AG09309 (cell line): ENCODE measurements at places on chromosomes 4 and X.
A peak's percentile ranks its signal among the peaks of the same experiment; 100 is the strongest.

DNA sequence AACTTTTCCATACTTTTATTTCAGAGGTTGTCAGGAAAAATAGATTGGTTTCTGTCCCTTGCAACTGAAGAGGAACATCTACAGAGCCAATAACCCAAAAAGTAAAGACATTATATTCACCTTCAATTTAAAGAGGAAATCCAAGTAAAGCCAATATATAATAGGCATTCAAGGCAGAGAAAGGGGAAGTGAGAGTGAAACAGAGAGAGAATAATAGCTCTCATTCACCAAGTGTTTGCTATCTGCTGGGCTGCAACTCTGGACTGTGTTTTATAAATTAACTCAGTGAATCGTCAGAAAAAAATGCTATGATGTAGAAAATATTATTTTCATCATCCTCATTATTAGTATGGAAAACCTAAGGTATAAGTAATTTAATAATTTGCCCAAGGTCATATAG, 448.5 kb downstream of the TRAM1L1 start:
- no peak for DNase-seq

GRCh38 chrX:7067256-7067655, 80.3 kb upstream of the STS start:
- no peak for DNase-seq

GRCh38 chr4:144410230-144410783, 235.6 kb upstream of the HHIP start:
- no peak for DNase-seq

- no peak for DNase-seq
These were observed 1049.2 kb upstream of the INTU start for GRCh38 chr4:126583509-126583908.

- no peak for DNase-seq
These were observed 65.2 kb downstream of the PRDM5 start for GRCh38 chr4:120857312-120857711.

- DNase-seq: no peak
These were observed 84.8 kb downstream of the COL4A6 start for GRCh38 chrX:108353452-108353851.

DNA sequence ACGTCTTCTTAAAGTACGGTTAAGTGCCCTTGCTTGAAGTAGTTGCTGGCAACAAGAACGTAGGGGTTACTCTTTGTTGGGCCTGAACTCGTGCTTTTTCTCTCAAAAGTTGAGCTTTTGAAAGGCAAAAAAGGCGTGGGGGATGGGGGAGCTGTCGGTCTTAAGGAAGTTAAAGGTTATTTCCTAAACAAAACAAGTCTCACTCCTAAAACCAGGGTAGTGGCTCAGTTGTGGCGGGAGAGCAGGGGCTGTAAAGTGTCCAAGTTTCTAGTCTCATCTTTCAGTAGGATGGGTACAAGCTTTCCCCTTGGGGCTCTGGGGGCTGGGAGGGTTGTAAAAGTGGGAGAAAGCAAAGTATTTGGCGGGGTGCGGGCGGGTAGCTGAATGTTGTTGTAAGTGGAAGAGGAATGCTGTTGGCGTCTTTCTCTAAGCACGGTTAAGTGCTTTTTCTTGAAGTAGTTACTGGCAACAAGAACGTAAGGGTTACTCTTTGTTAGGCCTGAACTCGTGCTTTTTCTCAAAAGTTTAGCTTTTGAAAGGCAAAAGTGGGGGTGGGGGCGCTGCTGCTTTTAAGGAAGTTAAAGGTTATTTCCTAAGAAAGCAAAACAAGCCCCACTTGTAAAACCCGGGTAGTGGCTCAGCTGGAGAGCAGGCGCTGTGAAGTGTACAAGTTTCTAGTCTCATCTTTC, 904 bp upstream of the WDR1 start:
- no peak for DNase-seq

DNA sequence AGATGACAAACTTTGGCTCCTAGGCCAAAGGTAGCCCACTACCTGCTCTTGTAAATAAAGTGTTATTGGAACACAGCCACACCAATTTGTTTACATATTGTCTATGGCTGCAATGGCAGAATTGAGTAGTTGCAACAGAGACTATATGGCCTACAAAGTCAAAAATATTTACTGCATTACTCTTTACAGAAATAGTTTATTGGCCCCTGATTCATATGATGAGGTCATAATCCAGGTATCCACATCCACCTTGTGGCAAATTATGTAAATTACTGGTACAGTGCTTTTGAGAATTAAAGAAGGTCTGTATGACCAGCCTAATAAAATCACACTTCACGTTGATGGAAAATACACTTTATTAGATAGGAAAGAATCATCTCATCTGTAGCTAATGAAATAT, 337.0 kb upstream of the DDX53 start:
- no peak for DNase-seq

GRCh38 chrX:15564981-15565579, 35.7 kb downstream of the ACE2 start:
- peak; percentile 16 for DNase-seq

GRCh38 chr4:123381996-123382395, 14.6 kb upstream of the SPRY1 start:
- no peak for DNase-seq

DNA sequence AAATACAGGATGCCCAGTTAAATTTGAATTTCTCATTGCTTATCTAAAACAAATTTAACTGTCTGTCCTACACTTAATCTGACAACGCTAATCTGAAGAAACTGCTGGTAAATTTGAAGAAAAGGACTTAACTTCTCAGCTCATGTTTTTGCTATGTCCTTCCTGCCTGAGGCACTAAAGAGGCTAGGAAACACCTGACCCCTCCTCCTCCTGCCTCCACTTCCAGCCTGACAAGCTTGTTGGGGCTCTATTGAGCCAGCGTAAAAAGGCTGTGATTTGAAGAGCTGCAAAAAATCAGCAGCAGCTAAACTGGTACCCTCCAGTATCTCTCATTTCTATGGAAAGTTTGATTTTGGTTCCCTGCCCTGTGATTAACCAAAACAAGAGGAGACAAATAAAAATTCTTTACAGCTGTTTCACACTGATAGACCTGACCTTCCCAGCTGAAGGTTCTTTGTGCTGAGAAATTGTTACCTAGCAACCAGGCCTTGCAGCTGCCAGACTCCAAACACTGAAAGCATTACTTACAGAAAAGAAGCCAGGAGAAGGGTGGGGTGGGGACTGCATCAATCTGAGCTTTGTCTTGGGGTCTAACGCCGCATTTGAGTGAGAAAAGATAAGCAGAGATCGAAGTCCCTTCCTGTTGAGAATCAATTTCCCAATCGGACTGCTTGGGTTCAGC, 35.0 kb downstream of the DCX start:
- DNase-seq: no peak

GRCh38 chr4:113825272-113825671, 63.7 kb upstream of the CAMK2D start:
- DNase-seq: no peak

DNA sequence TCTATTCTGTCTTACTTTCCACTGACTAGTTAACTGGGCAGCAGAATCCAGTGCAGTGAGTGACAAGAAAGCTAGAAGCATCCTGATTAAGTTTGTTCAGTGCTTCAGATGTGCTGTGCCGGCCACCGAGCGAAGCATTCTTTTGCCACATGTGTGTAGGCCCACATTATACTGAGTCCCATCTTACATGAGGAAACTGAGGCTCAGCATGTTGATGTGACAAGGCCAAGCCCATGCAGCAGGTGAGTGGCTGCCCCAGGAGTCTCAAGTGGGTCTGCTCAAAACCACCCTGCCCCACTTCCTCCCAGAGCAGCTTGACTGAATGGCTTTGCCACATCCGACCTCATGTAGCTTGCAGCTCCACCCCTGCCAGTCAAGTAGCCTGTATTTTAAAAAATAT, 50.5 kb downstream of the RHOH start:
- DNase-seq: no peak

GRCh38 chr4:180057891-180058671, 2185.1 kb upstream of the TENM3 start:
- no peak for DNase-seq

DNA sequence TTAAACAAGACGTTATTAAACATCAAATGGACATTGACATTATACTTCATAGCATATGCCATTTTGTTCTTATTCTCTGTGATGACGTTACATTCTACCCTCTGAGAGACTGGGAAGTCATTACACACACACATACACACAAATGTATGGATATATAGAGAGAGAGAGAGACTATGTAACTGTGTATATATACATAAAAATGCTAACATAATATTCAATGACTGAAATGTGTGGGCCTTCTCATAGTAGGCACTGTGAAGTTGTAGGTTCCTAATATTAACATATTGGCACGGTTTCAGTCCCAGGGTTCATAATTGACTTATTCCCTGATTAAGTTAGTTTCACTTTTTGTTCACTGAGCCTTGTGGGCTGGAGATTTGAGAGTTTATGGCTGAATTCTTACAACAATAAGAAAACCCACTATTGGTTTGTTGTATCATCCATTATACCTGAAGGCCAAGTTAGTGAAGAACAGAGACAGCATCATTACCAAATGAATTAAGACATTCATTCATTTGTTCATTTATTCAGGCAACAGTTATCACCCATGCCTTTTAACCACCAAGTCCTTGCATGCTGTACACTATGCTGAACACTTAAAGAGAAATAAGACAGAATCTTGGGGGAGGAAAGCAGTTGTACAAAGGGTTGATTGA, 68.5 kb downstream of the GAB1 start:
- no peak for DNase-seq

DNA sequence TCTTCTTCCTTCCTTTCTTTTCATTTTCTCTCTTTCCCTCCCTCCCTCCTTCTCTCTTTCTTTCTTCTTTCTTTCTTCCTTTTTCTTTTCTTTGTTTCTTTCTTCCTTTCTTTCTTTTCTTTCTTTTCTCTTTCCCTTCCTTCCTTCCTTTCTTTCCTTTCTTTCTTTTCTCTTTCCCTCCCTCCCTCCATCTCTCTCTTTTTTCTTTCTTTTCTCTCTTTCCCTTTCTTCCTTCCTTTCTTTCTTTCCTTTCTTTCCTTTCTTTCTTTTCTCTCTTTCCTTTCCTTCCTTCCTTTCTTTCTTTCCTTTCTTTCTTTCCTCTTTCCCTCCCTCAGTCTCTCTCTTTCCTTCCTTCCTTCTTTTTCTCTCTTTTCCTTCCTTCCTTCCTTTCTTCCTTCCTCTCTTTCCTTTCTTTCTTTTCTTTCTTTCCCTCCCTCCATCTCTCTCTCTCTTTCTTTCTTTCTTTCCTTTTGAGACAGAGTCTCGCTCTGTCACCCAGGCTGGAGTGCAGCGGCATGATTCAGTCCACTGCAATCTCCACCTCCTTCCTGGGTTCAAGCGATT, 44.4 kb downstream of the CRLF2 start:
- no peak for DNase-seq

DNA sequence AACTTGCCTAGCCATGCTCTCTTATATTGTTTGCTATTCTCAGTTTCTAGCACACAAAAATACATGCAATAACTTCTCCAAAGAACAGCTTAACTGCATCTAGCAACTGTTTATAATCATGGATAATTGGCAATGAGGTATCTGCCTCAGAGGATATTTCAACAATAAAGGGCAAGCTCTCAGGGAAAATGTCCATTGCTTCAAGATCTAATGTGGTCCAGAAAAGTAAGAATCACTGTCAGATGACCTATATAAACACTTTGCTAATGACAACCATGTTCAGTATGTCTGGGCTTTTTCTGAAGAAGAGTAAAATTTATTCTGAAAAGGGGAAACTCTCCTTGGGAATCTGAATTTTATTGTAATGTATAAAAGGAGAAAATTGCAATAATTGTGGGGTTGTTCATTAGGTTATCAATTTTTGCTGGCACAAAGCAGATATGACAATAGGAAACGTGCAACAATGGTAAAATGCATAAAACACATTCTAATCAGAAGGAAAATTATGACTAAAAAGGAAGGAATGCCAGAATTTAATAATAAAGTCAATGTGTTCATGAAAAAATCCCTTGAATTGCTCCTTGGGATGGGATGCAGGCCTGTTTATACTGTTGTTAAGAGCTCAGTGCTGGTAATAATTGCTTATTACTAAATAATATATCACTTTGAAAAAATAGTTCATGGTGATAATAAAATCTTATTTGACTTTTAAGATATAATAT, 90.3 kb downstream of the ANTXR2 start:
- DNase-seq: no peak
